ENCODE measurements at places on chromosomes 7 and 10.

- no peak for DNase-seq
Observed at GRCh38 chr7:30974605-30975255, 11.0 kb downstream of the GHRHR start.

- peak; percentile 72 for DNase-seq
Observed at GRCh38 chr10:102835007-102835482, 2.2 kb downstream of the CYP17A1 start.

- DNase-seq: no peak
Observed at GRCh38 chr7:99631295-99632109, 14.8 kb downstream of the ZSCAN25 start.

- no peak for DNase-seq
Observed at GRCh38 chr7:127690337-127690736, 38.3 kb downstream of the SND1 start.

DNA sequence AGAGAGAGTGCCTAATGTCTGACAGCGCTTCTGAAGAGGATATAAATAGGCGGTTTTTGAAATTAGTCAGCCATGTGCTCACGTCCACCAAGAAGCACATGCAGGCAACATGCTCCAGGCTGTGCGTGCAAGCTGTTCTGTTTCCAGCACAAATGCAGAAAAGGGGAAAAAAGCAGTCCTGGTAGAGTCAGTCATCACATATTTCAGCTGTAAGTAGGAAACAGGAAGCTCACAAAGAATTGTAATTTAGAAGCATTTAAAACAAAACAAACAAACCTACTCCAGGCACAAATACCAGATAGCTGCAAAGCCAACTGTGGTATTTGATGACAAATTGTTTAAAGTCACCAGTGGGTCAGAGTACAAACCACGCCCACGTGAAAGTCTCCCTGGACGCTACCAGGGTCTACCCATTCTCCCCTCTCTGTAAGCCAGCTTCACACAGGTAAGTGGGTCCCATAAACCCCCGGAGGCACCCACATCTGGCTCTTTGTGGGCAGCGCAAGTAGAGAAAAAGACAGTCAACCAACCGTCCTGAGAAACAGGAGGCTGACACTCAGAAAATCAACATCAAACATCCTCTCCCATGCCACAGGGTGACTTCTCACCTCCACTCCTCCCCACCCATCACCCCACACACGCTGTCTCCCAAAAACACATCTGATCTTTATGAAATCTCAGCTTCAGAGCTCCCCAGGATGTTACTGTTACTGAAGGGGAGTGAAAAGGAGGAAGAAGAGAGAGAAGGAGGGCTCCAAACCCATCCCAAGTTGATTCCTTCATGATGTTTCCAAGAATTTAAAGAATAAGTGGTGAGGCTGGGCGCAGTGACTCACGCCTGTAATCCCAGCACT lies 186.4 kb downstream of the FAM107B start:
- DNase-seq: peak; percentile 32

- DNase-seq: no peak
Observed at GRCh38 chr7:112255388-112255720, 48.9 kb downstream of the ZNF277 start.

DNA sequence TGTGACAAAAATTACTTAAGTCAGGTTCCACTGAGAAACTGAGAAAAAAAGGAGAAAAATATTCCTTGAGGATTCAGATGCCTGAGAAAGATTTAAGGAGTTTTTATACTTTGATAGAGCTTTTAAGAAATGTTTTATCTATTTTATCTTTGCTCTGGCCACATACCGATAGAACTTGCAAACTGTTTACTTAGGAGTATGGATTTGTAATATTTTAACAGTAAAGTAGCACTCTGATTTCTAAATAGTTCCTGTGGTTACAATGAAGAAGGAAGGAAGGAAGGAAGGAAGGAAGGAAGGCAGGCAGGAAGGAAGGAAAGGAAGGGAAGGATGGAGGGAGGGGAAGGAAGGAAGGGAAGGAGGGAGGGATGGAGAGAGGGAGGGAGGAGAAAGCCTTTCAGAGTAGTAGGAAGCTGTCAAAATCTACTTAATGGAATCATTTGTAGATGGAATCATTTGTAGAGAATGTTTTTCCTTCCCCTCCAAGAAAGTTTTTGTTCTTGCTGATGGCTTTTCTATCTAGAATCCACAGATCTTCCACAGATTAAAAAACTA lies 489.0 kb upstream of the ANKRD30A start:
- DNase-seq: no peak

GRCh38 chr7:99141841-99142726 lies 1.8 kb downstream of the SMURF1 start:
- DNase-seq: peak; percentile 47

- no peak for DNase-seq
Observed at GRCh38 chr7:44767134-44767911, 18.7 kb downstream of the ZMIZ2 start.

GRCh38 chr10:12769323-12770044 lies 232.0 kb downstream of the CCDC3 start:
- DNase-seq: no peak

GRCh38 chr7:47292832-47293309 lies 289.0 kb downstream of the TNS3 start:
- DNase-seq: no peak

DNA sequence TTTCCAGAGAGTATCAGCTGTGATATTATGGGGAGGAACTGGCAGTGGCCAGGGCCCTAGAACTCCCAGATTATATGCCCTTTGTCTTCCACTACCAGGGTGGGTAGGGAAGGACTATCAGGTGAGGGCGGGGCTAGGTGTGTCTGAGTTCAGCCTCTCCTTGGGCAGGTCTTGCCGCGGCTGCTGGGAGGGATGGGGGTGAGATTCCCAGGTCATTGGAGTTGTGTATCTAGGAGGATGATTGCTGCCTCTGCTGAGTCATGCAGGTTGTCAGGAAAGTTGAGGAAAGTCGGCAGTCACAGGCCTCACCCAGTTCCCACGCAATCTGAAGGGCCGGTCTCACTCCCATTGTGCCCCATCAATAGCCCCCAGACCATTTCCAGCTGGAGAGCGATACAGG lies 185.2 kb downstream of the DKK1 start:
- no peak for DNase-seq

DNA sequence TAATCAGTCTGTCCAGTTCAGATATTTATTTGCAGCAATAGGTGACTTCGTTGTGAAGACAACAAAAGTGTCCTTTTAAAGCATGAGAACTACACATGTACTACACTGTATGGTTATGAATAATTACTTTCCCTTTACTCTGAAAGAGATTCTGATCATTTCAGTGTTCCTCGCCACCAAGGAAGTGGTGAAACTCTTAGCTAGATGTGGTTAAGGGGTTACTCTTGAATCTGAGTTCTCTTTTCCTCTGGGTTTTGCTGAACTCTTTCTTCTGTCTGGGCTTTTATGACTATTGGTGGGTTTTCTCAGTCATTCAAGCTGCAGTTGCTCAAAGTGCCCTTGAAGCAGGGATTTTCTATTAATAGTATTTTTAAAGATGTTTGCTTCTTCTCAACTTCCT lies 127.9 kb upstream of the SEM1 start:
- DNase-seq: peak; percentile 9

DNA sequence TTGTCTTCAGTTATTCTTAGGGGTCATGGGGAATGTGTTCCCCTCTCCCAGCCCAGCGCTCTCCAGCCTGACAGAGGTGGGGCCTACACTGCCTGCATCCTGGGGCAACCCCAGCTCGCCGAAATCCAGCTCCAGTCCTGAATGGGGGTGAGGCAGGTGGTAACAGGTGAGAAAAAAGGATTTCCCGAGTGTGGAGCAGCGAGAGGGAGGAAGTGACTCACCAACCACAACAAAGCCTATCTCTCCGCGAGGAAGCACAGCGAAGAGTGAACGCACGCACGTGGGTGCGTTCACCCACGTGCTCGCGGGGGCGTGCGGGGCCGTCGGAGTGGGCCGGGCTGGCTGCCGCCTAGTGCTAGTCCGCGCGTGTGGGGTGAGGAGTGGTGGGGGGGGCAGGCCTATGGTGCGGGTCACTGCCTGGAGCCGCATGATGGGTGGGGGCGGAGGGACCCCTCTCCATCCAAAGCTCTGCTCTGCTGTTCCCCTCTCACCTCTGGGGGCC lies 855 bp upstream of the PALD1 start:
- DNase-seq: peak; percentile 75

DNA sequence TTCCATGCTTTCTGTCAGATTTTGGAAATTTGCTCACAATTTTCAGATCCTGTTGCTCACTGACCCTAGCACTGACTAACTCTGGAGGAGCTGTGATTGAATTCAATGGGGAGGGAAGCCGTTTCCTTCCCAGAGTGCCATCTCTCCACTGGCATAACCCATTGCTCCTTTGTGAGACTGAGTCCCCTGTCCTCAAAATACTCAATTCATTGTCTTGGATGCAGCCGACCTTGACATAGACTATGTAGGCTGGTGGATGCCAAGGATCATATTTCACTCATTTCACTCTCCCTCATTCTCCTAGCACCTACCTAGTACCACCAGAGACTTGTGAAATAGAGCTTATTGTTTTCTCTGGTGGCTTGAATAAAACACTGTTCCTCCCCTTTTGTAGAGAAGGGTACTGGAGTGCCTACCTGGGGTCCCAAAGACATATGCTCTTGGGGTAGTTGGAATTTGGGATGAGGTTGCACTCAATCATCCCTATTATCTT lies 511.3 kb upstream of the ZMIZ1 start:
- no peak for DNase-seq

DNA sequence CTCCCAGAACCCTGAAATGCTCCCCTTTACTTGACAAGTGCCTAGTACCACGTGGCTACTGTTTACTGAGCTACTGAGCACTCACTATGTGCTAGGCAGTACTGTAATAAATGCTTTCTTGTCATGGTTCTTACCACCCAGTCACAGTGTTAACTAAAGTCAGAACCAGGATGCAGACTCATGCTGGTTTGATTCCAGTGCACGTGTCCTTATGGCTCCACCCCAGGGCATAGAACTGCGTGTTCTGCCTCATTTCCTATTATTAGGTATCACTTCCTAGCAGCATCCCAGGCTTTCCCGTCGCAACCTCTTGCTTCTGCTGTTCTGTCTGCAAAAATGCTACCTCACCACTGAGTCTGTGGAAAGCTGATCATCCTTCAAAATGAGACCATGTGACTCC lies 71.7 kb upstream of the DOCK1 start:
- no peak for DNase-seq

- no peak for DNase-seq
Observed at GRCh38 chr10:29828956-29829355, 194.2 kb upstream of the SVIL start.

DNA sequence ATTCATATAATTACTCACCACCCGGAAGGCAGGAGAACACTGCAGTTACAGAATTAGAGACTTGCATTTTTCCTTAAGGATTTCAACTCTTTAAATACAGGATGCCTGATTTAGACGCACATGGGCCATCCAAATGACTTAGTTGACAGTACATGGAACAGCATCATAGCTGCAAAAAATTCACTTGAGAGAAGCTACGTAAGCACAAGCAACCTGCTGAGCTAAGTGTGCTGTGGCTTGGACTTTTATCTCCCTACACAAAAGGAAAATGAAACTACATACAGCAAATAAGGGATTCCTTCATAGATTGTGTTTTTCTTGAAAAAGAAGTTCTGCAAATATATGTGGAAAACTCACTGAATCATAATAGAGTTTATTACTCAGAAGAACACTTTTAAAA lies 152.6 kb downstream of the POU6F2 start:
- no peak for DNase-seq

- no peak for DNase-seq
Observed at GRCh38 chr10:44769450-44769849, 141.7 kb upstream of the TMEM72 start.

DNA sequence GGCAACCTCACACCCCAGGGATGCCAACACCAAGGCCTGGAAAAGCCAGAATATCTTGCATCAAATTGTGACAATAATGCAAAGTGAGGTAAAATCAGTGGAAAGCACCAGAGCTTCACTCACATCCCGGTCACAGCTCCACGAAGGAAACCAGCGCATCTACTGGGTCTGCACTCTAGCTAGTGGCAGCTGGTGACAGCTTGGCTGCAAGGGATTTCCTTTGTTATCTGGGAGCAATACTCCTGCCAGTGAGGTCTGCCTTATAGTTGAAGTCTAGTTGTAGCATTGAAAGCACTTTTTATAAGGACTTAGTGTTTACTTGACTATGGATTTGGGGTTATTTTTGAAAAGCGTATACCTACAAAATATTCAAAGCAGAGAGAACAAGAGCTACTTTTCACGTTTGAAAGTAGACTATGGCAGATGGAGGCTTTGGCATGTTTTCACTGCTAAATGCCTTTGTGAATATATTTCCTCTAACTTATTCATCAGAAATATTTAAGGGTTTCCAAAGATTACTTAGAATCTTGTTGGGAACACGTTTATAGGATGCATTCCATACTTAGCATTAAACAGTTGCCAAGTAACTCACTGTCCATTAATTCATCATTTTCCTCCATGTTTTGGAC lies 26.1 kb downstream of the WDFY4 start:
- no peak for DNase-seq

- peak; percentile 4 for DNase-seq
Observed at GRCh38 chr7:929311-929711, 25.2 kb downstream of the ADAP1 start.

GRCh38 chr7:35036361-35037171 lies 719 bp downstream of the DPY19L1 start:
- peak; percentile 34 for DNase-seq

- no peak for DNase-seq
Observed at GRCh38 chr7:149133028-149133710, 7.0 kb upstream of the ZNF425 start.

DNA sequence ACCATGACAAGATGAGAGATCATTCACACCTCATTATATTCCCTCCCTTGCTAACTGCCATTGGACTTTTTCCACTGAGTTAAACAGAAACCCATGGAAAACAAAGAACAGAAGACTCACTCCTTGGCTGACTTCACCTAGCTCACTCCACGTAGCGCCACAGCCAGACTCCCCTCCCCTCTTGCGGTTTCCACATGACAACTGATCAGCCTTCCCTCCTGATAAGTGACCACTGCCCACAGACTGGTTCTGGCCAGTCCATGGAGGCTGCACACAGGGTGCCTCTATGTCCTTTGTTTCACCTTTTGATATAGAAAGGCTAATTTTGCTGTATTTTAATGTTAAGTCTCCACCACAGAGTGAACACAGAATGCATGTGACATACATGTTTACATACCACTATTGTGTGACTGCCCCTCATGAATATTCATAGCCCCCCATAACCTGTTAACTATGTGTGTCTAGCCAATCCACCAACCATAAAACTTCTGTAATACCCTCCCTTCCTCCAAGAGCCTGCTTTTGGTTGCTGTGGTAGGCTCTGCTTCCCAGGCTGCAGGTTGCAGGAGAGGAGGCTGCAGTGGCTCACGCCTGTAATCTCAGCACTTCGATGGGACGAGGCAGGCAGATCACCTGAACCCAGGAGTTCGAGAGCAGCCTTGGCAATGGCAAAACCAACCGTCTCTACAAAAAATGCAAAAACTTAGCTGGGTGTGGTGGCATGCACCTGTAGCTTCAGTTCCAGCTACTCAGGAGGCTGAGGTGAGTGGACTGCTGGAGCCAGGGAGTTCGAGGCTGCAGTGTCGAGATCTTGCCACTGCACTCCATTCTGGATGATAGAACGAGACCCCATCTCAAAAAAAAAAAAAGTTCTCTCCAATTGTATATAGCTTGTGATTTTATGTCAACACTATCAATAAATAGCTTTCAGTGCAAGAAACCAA lies 10.0 kb upstream of the IFIT5 start:
- DNase-seq: no peak

Measured in activated gamma-delta T cell treated with Interleukin-2 at 50 U/mL for 16 hours (primary cell).